Central memory CD4-positive, alpha-beta T cell (primary cell): ENCODE measurements at places on chromosomes 7 and 10.
A peak's percentile ranks its signal among the peaks of the same experiment; 100 is the strongest.

GRCh38 chr7:142519079-142520078, 229.9 kb upstream of the PRSS1 start:
- DNase-seq = no peak

- DNase-seq = no peak
Observed at GRCh38 chr10:52297747-52298146, 16.3 kb upstream of the DKK1 start.

DNA sequence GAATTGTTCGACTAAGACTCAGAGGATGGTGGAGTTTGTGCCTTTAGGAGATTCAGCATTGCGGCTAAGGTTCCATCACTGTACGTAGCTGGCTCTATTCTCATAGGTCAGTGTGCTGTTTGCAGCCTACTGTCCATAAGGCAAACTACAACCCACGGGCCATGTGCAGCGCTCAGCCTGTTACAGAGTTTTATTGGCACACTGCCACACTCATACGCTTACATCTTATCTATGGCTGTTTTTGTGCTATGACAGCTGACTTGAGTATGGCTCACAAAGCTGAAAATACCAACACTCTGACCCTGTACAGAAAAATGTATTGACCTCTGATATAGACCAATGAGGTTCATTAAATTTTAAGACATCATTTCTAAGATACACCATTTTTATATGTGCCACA, 114.5 kb downstream of the ARID5B start:
- no peak for DNase-seq

GRCh38 chr7:121451367-121452094, 55.4 kb upstream of the FAM3C start:
- DNase-seq = no peak

DNA sequence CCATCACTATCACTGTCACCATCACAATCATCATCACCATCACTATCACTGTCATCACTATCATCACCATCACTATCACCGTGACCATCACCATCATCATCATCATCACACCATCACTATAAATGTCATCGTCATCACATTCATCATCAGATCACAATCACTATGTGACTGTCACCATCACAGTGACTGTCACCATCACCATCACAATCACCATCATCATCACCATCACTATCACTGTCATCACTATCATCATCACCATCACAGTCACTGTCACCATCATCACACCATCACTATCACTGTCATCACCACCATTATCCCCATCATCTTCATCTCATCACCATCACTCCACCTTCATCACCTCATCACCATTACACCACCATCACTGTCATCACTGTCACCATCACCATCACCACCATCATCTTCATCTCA, 31.0 kb downstream of the PWWP2B start:
- DNase-seq = no peak

GRCh38 chr10:118968482-118968881, 61.0 kb upstream of the NANOS1 start:
- no peak for DNase-seq

- no peak for DNase-seq
Observed at GRCh38 chr7:20114468-20114867, 102.7 kb downstream of the MACC1 start.

- DNase-seq = no peak
Observed at GRCh38 chr10:82252081-82252480, 377.1 kb downstream of the NRG3 start.

- DNase-seq = no peak
Observed at GRCh38 chr7:136480901-136481300, 387.6 kb upstream of the CHRM2 start.

DNA sequence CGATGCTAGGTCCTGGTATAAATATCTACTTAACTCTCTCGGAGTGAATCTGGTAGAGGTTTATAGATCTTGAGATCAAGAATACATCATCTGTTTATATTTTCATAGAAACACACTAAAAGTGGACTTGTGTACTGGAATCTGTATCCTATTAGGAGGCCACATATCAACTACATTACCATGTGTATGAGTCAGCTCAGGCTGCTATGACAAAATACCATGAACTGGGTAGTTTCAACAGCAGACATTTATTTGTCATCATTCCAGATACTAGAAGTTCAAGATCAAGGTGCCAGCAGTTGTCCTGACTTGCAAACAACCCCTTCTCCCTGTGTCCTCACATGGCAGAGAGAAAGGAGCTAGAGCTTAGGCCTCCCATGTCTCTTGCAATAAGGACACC, 113.9 kb upstream of the PFKP start:
- no peak for DNase-seq

DNA sequence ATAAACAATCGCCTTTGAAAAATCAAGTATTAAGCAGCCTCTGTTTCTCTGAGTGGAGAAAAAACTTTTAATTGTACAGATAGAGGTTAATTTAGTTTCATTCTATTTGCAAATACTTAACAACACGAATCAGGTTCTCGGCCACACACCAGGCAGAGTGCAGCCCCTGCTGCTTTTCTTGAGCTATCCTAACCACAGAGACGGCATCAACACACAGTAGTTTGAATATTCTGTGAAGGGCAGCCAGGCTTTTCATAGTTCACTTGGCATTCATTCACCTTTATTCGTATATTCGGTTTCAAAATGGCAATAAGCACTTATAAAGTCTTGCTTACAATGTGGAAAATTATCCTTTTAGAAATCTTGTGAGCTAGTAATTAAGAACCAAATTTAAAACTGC, 5.7 kb downstream of the ADARB2 start:
- DNase-seq = no peak

GRCh38 chr7:151833691-151834090, 43.2 kb downstream of the PRKAG2 start:
- DNase-seq = no peak

DNA sequence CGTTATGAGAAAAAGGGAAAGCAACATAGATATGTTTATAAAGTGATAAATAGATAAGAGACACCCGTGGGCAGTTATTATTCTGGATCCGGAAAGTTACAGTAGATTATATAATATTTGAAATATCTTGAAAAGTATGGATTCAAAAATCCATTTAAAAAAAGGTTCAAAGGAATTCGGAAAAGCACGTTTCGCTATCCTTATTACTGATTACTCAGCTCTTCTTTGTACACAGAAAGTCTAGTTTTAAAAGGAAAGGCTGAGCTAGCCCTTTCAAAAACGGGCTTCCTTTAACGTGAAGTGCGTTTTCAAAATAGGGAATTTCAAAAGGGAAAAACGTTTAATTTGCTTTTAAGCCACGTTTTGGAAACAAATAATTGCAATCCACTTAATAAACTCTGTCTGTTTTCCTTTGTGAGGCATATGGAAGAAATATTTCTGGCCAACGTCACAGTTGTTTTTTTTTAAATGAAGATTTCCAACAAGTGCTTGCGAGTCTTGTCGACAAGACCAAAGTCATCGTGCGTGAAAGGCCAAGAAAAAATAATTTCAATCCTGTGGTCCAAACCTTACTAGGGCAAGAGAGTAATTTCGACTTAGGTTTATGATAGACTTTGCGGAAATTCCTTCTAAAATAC, 2.2 kb upstream of the SKIDA1 start:
- no peak for DNase-seq

- DNase-seq = no peak
Observed at GRCh38 chr10:50469778-50470193, 154.0 kb downstream of the SGMS1 start.

DNA sequence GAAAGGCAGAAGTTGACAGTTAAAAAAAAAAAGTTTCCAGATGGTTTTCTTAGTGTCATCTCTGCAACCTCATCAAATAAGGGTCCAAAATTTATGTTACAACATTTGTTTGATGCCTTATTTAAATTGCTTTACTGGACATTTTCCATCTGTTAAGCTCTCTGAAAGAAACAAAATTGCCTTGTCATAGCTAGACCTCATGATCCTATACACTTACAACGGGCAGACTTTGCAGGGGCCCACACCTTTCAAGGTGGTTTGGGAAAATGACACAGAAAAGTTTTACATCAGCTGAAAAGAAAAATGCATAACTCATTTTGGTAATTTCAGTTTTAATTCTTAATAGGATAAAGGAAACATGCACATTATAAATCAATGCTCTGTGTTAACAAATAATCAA, 1.4 kb upstream of the TES start:
- no peak for DNase-seq

GRCh38 chr7:65230231-65230630, 143.4 kb upstream of the ZNF92 start:
- DNase-seq = no peak

GRCh38 chr10:33706746-33707145, 372.3 kb upstream of the NRP1 start:
- DNase-seq = no peak

DNA sequence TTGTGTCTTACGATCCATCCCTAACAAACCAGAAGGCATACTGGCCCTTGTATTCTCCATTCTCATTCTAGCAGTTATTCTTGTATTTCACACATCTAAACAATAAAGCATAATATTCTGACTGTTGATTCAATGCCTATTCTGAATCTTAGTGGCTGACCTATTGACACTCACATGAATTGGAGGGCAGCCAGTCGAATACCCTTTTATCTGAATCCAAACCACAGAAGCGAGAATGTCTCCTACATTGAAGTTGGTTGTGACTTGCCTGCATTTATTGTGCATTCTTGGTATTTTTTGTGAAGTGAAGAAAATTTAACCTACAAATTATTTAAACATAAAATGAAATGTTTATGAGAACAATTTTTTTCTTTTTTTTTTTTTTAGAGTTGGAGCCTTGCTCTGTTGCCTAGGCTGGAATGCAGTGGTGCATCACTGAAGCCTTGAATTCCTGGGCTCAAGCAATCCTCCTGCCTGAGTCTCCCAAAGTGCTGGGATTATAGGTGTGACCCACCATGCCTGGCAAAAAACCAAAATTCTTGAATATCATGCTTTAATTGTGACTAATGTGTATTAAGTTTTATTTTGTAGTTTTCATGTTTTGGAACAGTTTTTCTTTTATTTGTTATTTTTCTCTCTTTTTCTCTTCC, 22.7 kb downstream of the EXOC4 start:
- no peak for DNase-seq

DNA sequence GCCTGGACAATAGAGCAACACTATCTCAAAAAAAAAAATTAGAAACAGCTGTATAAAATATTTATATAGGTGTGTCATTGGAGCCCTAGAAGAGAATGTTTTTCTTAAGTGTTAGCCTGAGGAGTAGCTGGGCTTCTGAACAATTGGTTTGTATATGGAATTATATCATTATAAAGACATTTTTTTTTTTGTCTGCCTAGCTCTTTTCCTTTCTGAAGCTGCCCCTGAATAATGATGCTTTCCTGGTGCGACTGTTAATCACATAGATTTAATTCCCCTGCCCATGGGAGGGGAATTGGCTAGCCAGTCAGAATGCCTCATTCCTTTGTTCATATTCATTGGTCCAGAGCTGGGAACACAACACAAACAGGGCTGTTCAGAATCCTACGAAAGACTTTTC, 13.9 kb upstream of the ABCC2 start:
- DNase-seq = no peak

DNA sequence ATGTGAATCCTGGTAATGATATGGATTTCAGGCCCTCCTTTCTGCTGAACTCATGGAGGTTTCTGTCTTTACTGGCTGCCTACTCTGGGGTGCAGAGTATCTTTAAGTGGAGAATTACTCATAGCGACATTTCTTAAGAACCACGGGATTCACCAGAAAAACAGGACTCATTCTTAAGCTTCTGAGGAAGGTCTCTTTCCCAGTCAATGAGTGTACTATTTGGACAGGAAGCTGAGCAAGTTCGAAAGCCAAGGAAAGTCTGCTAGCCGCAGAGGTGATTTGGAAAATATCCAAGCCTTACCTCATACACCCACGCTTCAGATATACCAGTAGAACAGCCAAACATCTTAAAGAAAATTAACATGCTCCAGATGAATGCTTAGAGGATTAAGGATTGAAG, 377.6 kb upstream of the MYO3A start:
- no peak for DNase-seq

DNA sequence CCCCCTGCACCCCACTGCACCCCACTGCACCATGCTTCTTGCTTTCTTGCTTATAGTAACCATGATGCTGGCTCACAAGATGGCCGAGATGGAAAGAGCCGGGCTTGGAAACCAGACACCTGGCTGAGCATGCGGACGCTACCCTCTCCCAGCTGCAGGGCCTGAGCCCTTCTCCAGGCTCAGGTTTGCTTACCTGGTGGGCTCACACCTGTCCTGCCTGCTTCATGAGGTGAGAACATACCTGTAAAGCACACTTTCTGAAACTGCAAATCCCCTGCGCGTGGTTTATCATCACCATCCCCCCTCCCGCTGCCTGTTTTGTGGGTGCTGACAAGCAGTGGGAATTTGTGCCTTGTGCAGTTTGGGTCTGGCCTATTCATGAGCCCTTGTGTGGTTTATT, 302.7 kb downstream of the GLRX3 start:
- no peak for DNase-seq

GRCh38 chr10:79390551-79391229, 43.4 kb downstream of the PPIF start:
- no peak for DNase-seq

GRCh38 chr7:48182718-48183369, 11.6 kb downstream of the ABCA13 start:
- DNase-seq = no peak

DNA sequence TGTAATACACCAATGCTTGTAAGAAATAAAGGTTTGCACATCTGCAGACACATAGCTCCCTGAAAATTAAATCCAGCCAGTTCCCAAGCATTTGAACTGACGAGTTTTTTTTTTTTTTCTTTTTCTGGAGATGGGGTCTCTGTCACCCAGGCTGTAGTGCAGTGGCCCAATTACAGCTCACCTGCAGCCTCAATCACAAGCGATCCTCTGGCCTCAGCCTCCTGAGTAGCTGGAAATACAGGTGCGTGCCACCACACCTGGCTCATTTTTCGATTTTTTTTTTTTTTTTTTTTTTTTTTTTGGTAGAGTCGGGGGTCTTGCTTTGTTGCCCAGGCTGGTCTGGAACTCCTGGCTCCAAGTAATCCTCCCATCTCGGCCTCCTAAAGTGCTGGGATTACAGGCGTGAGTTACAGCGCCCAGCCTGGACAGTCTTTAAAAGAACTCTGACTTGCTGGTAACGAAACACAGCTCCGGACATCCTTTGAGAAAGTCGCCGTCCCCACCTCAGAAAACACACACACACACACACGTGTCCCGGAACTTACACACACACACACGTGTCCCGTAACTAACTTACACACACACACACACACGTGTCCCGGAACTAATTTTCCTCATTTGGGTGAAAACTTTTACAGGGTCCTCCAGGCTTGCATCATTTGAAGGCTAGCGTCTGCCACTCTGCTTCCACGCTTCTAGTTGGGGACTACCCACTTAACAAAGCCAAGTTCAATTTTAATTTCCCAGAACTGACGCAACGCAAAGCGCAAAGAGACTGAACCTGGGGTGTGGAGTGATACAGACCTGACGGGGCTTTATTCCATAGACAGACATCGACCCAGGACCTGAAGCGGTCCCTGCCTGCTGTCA, 18.6 kb downstream of the OCM2 start:
- peak; percentile 34 for DNase-seq

GRCh38 chr7:38656968-38657367, 25.8 kb upstream of the AMPH start:
- DNase-seq = no peak

- DNase-seq = no peak
Observed at GRCh38 chr7:12378389-12378788, 25.3 kb downstream of the VWDE start.
